DMS 273 treated with DMSO at 0.1 percent for 48 hours (cell line): ENCODE measurements at places on chromosomes 12 and 14.

- DNase-seq: no peak
Measured at GRCh38 chr12:117847371-117847770, 121.4 kb downstream of the KSR2 start.

DNA sequence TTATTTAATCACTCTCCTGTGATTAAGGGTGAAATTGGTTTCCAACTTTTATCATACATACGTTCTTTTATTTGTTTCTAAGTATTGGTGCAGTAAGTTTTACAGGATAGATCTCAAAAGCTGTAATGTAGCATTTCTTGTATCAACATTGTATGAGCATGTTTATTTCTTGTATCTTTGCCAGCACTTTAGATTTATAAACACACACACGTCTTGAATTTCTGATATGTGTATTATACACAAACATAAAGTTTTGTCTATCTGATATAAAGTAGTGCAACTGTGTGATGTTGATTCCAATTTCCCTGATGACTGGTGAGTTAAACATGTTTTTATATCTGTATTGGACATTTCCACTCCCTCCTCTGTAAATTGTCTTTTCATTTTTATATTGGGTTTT is 134.7 kb downstream of the NOVA1 start:
- no peak for DNase-seq

- no peak for DNase-seq
Measured at GRCh38 chr14:21768116-21768874, 94.7 kb upstream of the OR4E1 start.

DNA sequence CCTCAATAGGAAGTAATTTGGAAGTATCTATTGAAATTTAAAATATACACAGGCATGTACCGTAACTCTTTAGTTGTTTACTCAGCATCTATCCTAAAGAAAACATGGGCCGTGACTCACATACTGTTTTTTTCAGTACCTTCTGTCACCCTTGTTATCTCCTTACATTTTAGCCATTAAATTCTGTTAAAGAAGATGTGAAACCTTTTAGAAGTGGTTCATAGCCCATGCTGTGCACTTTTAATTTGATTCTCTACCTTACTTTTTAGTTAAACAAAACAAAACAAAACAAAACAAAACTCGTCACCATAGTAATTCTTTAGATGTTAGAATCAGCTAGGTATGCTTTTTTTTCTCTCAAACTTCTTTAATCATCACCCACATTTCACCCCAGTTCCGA is 494.4 kb upstream of the RGS6 start:
- DNase-seq: no peak

- no peak for DNase-seq
Measured at GRCh38 chr12:132566516-132567131, 43.8 kb downstream of the LRCOL1 start.

DNA sequence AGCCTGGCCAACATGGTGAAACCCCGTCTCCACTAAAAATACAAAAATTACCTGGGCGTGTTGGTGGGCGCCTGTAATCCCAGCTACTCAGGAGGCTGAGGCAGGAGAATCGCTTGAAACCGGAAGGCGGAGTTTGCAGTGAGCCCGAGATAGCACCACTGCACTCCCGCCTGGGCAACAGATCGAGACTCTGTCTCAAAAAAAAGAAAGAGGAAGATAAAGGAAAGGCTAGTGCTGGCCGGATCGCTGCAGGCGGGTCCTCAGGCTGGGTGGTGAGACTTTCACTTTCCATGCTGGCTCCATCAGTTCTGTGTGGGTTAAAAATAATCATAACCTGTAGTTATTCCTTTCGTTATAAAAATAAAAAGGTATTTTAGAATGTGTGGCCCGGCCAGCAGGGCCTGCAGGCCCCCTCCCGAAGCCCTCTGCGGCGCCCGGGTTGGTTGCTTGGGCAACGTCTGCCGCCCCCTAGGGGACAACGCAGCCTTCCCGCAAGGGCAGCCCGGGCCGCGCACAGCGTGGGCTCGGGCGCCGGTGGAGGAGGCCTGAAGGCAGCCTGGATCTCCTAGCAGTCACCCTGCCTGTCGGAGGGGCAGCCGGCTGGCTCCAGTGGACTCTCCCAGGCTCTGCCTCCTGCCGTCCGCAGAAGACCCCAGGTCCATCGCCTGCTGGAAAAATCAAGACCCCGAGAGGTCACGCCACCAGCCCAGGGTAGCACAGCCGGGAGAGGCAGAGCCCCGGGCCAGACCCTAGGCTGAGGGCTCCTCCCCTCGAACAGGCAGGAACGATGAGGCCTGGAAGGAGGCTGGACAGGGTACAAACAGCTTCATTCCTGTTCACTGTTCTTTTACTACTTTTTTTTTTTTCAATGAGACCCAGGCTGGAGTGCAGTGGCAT is 5.0 kb upstream of the SLC25A47 start:
- no peak for DNase-seq

GRCh38 chr14:81281332-81281731 is 60.6 kb upstream of the GTF2A1 start:
- no peak for DNase-seq

- no peak for DNase-seq
Measured at GRCh38 chr12:81500788-81501187, 258.4 kb downstream of the PPFIA2 start.

- DNase-seq: peak; percentile 27
Measured at GRCh38 chr14:29895591-29896083, 32.0 kb downstream of the PRKD1 start.
